ENCODE measurements at places on chromosomes 4 and X.

DNA sequence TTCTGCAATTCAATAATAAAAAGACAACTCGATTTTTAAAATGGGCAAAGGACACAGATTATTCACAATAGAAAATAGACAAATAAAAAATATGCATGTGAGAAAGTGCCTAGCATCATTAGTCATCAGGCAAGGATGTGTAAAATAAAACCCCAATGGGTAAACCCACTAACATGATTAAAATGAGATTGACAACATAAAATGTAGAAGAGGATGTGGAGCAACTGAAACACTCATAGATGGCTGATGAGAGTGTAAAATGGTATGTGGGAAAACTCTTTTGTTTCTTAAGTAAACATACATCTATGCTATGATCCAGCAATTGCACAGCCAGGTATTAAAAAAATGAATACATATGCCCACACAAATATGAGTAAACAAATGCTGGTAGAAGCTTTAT, 177.6 kb downstream of the IQCM start:
- no peak for DNase-seq

DNA sequence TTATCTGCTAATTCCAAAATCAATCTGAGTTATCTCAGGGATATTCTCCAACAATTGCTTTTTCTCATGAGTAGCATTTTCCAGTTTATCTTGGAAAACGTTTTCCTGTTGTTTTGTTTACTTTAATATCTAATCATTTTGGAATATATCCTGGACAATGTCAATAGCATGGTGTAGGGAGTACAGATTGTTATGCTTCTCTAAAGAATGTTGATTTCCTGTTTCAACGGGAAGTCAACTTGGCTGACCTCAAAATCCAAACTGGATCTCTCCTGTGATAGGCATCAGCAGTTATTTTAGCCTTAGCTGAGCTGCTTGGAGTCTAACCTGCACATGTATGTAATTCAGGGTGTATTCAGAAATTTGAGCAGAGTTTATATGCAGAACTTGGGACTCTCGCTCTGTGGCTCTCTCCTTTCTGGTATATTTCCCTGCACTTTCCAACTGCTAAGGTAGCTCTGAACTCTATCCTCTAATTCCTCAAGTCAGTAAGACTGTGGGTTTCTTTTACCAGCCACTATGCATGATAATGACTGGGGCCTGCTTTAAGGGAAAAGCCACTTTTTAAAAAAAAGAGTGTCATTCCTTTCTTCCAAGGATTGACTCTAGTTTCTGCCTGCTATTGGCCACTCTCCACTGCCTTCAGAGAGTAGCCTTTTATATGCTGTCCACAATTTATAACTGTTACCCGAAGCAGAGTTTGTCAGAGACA, 7.7 kb downstream of the PRSS48 start:
- DNase-seq = no peak

- no peak for DNase-seq
Observed at GRCh38 chr4:77358315-77358928, 201.4 kb downstream of the CCNG2 start.

DNA sequence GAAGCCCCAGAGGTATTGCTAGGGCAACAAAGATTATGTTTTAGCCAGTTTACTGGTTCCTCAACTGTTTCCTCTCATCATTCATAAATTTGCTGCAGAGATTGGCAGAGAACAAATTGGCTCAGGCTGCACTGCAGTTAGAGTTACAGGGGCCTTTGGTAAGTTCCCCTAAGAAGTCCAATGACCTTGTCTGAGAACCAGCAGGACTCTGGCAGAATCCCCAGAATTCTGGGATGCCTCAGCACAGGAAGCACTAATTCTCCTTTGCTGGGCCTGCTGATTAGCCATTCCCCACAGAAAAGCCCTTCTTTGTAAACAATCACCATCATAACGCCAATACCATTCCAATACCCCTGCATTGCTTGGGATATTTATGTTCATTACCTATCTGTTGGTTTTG, 151.3 kb downstream of the USP46 start:
- DNase-seq = no peak

DNA sequence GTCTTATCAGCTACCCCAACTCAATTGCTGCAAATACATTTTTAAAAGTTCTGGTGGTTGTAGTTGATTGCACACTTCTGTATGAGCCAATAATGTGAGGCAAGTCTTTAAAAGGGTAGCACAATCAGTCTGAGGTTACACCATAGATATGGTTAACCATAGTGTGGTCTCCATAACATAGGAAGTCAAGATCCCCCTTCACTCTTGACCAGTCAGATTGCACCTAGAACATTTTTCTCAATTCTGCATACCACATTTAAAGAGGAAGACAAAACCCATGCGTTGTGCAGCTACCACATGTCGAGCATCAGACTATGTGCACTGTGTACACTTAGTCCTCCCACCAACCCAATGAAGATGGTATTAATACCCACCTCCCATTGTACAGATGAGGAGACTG, 26.5 kb upstream of the CYBB start:
- DNase-seq = no peak

DNA sequence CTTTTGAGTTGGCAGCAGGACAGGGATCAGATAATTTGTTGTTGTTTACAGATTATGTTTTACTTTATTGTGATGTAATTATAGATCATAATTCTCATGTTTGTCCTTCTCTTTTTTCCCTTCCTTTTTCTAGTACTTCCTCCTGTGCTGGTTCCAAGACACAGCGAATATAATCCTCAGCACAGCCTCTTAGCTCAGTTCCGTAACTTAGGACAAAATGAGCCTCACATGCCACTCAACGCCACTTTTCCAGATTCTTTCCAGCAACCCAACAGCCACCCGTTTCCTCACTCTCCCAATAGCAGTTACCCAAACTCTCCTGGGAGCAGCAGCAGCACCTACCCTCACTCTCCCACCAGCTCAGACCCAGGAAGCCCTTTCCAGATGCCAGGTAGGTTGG, 58.0 kb downstream of the SMAD1 start:
- DNase-seq = no peak

GRCh38 chr4:60327651-60328050, 872.5 kb upstream of the ADGRL3 start:
- DNase-seq = no peak

DNA sequence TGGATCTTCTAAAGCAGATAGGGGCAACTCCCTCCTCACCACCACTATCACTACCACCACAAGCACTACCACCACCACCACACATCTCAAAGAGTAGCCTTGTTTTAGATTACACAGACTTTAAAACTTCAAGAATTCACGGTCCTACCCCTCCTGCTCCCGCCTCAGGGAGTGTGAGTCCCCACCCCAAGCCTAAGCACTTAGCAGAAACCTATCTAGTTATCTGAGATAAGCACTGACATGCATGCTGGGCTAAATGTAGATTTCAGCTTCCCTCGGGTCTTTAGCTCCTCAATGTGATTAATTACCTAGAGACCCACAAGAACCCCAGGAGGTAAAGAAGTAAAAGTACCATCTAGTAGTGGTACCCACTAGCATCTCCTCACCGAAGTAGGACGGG, 775 bp downstream of the AMOT start:
- DNase-seq = no peak
